ENCODE measurements at places on chromosomes 5 and 9. TPM values are rescaled to one million over a fixed set of nuclear protein-coding genes. Genes with fewer than 3 reads are reported as not detected.

DNA sequence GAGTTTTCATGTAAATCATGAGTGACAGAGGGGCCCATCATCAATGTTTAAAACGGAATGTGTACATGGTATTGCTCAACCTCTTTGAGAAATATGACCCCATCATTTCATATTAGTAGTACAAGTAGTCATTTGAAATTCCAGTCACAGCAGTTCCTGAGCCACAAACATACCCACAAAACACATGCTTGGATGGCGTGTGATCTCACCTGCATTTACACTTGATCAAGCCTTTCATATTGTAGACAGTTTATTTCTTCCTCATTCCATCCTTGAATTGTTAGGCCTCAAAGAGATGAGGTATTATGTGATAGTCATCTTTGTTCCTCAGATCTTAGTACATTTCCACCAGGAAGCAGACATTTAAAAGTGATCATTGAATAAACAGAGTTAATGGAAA, 96.8 kb upstream of the TAS2R1 start:
- no peak overlapping the region for H3K4me3 ChIP-seq
- no peaks in the 10 kb centered on the region for H3K36me3 ChIP-seq
- no peaks in the 10 kb centered on the region for H3K4me1 ChIP-seq

- no peak overlapping the region for H3K27ac ChIP-seq
- no peaks in the 10 kb centered on the region for H3K4me1 ChIP-seq
- no peaks in the 10 kb centered on the region for H3K36me3 ChIP-seq
- H3K27me3 ChIP-seq, result peaks cover 56% of the 10 kb centered on the region
These were observed 63.9 kb downstream of the MAT2B start for GRCh38 chr5:163569284-163569683.

- no peak overlapping the region for H3K4me3 ChIP-seq
- no peaks in the 10 kb centered on the region for H3K36me3 ChIP-seq
- no peaks in the 10 kb centered on the region for H3K4me1 ChIP-seq
- H3K27ac ChIP-seq, result no peak overlapping the region
These were observed 254.3 kb downstream of the ZSWIM6 start for GRCh38 chr5:61586096-61587084.

GRCh38 chr9:96874947-96875460, 20.7 kb upstream of the ZNF782 start:
- no peaks in the 10 kb centered on the region for H3K27me3 ChIP-seq
- peak overlapping the region; percentile 91 for H3K4me3 ChIP-seq
- H3K4me1 ChIP-seq, result peaks cover 17% of the 10 kb centered on the region

FYB1 gene
- total RNA-seq, result 10.5 TPM

HTR1A gene
- not detected for total RNA-seq

LCN6 gene
- not detected for total RNA-seq

POLE3 gene
- 53.8 TPM for total RNA-seq

GRCh38 chr5:24862117-24862516, 217.3 kb upstream of the CDH10 start:
- H3K27me3 ChIP-seq, result no peaks in the 10 kb centered on the region
- no peak for DNase-seq
- no peak overlapping the region for H3K27ac ChIP-seq

GRCh38 chr5:166505067-166505466, 1786.4 kb upstream of the WWC1 start:
- H3K27ac ChIP-seq, result no peak overlapping the region
- no peaks in the 10 kb centered on the region for H3K27me3 ChIP-seq
- H3K4me1 ChIP-seq, result no peaks in the 10 kb centered on the region
- H3K4me3 ChIP-seq, result no peak overlapping the region
- no peak for DNase-seq

- H3K36me3 ChIP-seq, result no peaks in the 10 kb centered on the region
- H3K27me3 ChIP-seq, result no peaks in the 10 kb centered on the region
- no peak overlapping the region for H3K4me3 ChIP-seq
These were observed 146.3 kb downstream of the CHSY3 start for GRCh38 chr5:130050585-130050984.

GRCh38 chr5:172102218-172102870, 85.7 kb downstream of the STK10 start:
- H3K36me3 ChIP-seq, result no peaks in the 10 kb centered on the region
- H3K27me3 ChIP-seq, result no peaks in the 10 kb centered on the region
- no peak overlapping the region for H3K27ac ChIP-seq
- DNase-seq, result no peak

WWC1 gene
- total RNA-seq, result 97.7 TPM

All from PC-9 (cell line).